ENCODE measurements at places on chromosomes 1 and 21. TPM values are rescaled to one million over a fixed set of nuclear protein-coding genes. Genes with fewer than 3 reads are reported as not detected.

The LORICRIN gene
- polyA plus RNA-seq = not detected

The SYTL1 gene
- 459 TPM for polyA plus RNA-seq

The MX2 gene
- 51.2 TPM for polyA plus RNA-seq

The TRIM67 gene
- 0.01 TPM for polyA plus RNA-seq

The MTARC2 gene
- polyA plus RNA-seq = 16.3 TPM

The SLAMF7 gene
- polyA plus RNA-seq = 12.4 TPM

The RGS8 gene
- not detected for polyA plus RNA-seq

The CD53 gene
- 1,010 TPM for polyA plus RNA-seq

The KANK4 gene
- not detected for polyA plus RNA-seq

The FLG2 gene
- polyA plus RNA-seq = not detected

The ILDR2 gene
- 0.03 TPM for polyA plus RNA-seq

The HUNK gene
- 0.01 TPM for polyA plus RNA-seq

The SPRR2E gene
- polyA plus RNA-seq = not detected

The DNASE2B gene
- polyA plus RNA-seq = not detected

The PRR9 gene
- polyA plus RNA-seq = not detected

The FABP3 gene
- not detected for polyA plus RNA-seq

The DCST1 gene
- 0.52 TPM for polyA plus RNA-seq

The PDC gene
- polyA plus RNA-seq = not detected

The F3 gene
- polyA plus RNA-seq = not detected

The DDX59 gene
- polyA plus RNA-seq = 20.2 TPM

The CELA3A gene
- polyA plus RNA-seq = not detected

The DNAI4 gene
- polyA plus RNA-seq = 0.30 TPM

The GBP4 gene
- 12.4 TPM for polyA plus RNA-seq

The FNDC10 gene
- polyA plus RNA-seq = 0.52 TPM

The SPATA46 gene
- not detected for polyA plus RNA-seq

The MAP10 gene
- 0.50 TPM for polyA plus RNA-seq
